Stimulated activated CD8-positive, alpha-beta memory T cell treated with anti-CD3 and anti-CD28 coated beads, Interleukin-2, amount 100 ng/mL, for 1 hour (primary cell): ENCODE measurements at places on chromosomes 6 and 20.

DNA sequence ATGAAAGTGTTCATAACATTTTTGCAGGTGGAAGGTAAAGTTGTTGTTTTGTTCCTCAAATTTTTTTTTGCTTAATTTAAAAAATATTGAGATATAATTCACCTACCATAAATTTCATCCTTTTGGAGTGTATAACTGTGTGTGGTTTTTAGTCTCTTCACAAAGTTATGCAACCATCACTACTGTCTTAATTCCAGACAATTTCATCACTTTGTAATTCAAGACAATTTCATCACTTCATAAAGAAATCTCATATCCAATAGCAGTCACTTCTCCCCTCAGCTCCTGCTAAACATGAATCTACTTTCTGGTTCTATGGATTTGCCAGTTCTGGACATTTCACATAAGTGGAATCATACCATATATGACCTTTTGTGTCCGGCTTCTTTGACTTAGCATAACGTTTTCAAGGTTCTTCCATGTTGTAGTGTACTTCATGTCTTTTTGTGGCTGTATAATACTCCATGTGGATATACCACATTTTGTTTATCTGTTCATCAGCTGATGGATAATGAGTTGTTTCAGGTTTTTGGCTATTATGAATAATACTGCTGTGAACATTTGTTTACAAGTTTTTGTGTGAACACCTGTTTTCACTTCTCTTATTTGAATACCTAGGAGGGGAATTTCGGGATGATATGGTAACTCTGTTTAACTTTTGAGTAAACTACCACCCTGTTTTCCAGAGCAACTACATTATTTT is 18.8 kb downstream of the ZFAND3 start:
- DNase-seq: no peak

GRCh38 chr20:32348207-32348606 is 9.9 kb upstream of the ASXL1 start:
- DNase-seq: no peak

- DNase-seq: no peak
These were observed 8.5 kb downstream of the RMND1 start for GRCh38 chr6:151443454-151443853.

DNA sequence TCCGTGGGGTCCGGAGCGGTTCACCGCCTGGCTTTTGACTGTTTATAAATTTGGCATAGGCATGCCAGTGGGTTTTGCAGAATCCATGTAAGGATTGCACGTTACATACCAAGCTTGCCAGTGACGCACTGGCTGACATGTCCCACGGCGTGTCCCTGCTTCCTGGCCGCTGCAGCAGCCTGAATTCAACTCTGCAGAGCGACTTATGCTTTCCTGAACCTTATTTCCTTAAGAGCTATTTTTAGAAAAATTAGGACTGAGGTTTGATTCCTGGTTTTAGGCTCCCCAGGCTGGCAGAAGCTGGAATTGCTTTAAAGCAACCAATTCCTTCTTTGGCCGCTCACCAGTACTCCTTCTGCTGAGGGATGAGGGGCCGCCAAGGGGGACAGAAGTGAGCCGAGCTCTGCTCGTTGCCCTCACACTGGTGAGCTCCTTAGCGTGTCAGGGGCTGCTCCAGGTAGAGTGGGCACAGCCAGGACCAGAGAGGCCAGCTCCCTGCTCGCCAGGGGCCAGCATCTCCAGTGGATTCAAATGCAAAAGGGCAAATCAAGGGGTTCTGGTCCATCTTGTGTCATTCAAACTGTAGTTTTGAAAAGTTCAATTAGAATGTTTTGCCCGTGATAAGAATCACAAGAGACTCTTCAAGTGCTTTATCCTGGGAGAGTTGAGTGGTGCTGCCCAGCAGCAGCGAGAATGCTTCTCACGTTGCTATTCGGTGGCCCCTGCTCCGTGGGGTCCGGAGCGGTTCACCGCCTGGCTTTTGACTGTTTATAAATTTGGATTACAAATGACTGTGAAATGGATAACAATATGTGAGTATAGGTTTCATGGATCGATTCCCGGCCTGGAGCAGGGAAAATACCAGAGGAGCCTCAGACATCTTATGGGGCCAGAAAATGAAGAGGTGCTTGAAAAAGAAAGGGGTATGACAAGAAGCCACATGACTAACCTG is 17.5 kb upstream of the IRF4 start:
- DNase-seq: no peak

GRCh38 chr6:7758456-7758855 is 32.6 kb downstream of the BMP6 start:
- DNase-seq: no peak

- DNase-seq: no peak
These were observed 44.1 kb upstream of the EDN1 start for GRCh38 chr6:12245763-12246718.

DNA sequence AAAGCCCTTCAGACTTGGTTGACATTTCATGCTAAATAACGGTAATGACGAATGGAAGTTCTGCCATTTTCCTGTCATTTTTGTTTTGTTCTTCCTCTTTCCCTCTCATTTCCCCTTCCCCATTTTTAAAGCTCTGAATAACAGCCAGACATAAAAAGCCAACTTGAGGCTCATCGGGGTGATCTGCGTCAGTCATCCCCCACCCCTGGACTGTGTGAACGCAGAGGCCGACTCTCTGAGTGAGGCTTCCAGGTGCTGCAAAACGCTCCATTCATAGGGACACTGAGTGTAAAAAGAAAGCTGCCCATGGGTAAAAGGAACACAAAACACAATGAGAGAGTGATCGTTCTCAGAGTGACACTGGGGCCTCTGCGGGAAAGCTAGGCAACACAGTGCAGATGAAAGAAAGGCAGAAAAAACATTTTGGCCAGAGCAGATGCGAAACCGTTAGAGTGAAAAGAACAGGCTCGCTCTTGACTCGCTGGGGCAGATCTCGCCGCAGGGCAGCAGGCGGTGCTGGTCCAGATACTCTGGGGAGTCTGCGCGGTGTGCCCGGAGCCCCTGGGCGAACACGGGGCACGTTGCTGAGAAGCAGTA is 684.8 kb downstream of the QKI start:
- no peak for DNase-seq

DNA sequence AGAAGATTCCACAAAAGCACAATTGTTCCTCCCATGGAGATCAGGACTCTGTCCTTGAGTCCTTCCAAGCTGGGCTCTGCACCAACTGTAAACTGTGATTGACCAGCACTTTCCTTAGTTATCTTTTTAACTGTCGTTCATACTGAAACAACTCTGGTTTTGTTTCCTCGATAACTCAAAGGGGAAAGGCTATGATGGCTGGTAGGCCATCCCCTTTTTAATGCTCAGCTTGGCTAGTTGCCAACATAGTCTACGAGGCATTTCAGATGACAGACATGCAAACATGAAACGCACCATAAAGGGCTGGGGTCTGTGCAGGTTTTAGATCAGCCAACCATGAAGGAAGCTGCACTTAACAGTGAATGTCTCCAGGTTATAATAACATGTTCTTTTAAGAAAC is 497.1 kb upstream of the ARID1B start:
- DNase-seq: no peak

DNA sequence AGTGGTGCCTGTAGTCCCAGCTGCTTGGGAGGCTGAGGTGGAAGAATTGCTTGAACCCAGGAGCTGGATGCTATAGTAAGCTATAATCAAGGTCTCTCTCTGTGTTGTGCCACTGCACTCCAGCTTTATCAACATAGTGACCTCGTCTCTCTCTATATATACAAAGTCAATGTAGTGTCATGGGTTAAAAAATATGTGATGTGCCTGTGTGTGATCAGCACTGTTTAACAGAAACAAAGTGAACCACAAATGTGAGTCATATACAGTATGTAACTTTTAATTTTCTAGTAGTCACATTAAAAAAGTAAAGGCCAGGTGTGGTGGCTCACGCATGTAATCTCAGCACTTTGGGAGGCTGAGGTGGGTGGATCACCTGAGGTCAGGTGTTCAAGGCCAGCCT is 85.3 kb upstream of the RNF24 start:
- DNase-seq: no peak

DNA sequence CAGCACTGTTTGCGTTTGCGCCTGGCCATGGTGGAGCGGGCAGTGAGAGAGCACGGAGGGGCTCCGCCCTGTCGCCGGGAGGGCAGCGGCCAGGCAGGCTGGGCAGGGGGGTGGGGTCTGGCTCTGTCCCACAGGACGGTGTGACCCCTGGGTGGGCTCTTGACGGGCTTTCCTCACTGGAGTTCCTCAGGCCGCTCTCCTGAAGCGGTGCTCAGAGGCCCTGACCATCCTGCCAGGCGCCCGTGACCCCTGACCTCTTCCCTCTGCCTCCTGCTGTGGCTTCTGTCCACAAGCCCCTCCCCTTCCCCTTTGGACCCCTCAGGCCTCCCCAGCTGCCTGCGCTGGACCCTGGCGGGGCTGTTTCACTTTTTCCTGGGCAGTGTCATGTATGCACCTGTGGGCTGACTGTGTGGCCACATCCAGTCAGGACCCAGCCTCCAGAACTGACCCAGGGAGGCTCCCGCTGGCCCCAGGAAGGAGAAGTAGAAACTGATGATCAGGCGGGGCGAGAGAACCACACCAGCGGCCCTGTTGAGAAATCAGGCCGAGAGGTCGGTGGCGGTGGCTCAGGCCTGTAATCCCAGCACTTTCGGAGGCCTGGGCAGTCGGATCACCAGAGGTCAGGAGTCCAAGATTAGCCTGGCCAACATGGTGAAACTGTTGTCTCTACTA is 1.2 kb downstream of the OGFR start:
- no peak for DNase-seq

DNA sequence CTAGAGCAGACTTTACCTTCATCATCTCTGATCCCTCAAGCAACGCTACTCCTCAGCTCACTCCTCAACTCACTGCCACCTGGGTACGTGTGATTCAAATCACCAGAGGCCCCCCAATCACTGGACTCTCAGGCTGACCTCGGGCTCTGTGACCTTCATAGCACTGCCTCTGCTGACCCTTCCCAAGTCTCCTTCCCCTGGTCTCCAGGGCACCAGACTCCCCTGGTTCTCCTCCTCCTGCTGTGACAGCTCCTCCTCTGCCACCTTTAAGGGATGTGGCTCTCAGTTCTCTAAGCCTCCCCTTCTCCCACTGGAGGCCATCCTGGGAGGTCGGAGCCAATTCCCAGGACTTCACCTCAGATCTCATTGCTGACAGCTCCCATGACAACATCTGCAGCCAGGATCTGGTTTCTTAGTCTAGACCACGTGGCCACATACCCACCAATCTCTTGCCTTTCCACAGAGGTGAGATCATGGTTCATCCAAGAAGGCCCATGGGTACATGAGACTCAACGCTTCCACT is 90.4 kb downstream of the NFATC2 start:
- no peak for DNase-seq

GRCh38 chr6:15218401-15218800 is 27.5 kb upstream of the JARID2 start:
- DNase-seq: no peak

GRCh38 chr6:111175109-111175508 is 87.8 kb downstream of the SLC16A10 start:
- DNase-seq: no peak

DNA sequence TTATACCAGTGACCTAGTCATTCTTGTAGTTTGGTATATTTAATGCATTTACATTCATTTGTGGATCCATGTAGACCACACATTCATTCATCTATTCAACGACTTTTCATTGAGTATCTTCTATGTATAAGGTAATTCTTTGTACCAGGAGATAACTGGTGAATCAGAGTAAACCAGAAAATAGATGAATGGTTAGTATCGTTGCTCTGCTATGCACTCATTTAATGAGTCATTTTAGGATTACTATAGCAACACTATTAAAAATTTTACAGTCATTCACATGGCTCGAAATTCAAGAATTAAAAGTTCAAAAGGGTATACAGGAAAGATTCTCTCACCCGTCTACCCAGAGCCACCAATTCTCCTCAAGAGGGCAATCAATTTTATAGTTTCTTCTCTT is 26.8 kb downstream of the DOK5 start:
- DNase-seq: no peak

GRCh38 chr20:35318502-35319157 is 26.4 kb upstream of the FAM83C start:
- no peak for DNase-seq

GRCh38 chr6:133198725-133199124 is 42.4 kb upstream of the EYA4 start:
- DNase-seq: no peak

GRCh38 chr6:25499615-25500235 is 152.3 kb upstream of the SCGN start:
- no peak for DNase-seq

- no peak for DNase-seq
These were observed 107.8 kb downstream of the NFATC2 start for GRCh38 chr20:51434580-51435247.

- no peak for DNase-seq
These were observed 3.0 kb upstream of the MLIP start for GRCh38 chr6:54108271-54108670.

GRCh38 chr20:24148372-24148771 is 159.8 kb upstream of the GGTLC1 start:
- DNase-seq: peak; percentile 10

DNA sequence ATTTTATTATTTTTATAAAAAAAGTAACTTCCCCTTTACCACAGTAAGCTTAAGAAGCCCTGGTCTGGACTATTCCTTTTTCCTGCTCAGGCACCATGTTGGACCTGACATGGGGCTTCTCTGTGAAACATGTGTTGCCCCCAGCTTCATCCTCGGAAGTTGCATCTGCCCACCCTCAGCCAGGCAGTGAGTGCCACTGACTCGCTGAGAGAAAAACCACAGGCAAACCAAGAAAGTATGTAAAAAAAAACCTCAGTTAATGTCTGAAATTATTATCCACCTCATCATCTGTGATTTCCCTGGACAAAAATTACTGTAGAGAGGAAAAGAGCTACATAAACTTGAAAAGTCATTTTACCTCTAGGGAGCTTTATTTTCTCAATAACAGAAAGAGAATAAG is 109.9 kb upstream of the MCHR2 start:
- no peak for DNase-seq

GRCh38 chr6:19578481-19578880 is 258.7 kb upstream of the ID4 start:
- no peak for DNase-seq

DNA sequence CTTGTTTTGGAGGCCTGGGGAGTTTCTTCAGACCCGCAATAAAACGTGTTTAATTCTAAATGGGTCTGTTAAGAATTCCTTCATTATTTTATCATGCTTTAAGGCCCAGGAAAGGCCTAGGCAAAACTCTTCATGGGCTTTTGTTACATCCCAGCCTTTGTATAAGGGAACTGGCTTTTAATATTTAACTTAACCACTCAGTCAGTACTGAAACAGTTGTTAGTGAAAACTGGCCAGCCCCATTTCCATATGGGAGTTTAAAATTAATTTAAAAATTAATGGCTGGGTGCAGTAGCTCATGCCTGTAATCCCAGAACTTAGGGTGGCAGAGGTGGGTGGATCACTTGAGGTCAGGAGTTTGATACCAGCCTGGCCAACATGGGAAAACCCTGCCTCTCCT is 213.2 kb upstream of the FKBP1C start:
- no peak for DNase-seq

GRCh38 chr20:17794400-17794799 is 94.6 kb downstream of the BANF2 start:
- DNase-seq: no peak

DNA sequence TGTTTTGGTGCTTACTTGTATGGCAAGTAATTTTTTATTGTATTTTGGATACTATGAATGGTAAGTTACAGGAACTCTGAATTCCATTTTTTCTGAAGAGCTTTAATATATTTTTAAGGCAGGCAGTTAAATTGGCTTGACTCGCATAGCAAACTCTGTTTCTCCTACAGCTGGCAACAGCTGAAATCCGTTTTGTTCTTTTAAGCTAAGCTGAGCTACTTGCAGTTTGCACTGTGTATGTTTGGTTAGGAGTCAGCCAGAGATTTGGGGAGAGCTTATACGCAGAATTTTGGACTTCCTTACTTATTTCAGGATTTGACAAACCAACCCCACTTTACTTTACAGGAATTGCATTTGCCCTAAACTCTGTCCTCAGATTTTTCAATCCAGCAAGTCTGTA is 179.1 kb downstream of the COL19A1 start:
- no peak for DNase-seq
